CD4-positive, alpha-beta T cell treated with Interleukin-4 for 1 hour (primary cell): ENCODE measurements at places on chromosomes 7 and 10.

- no peak for DNase-seq
Observed at GRCh38 chr10:89659143-89660131, 14.4 kb upstream of the PANK1 start.

GRCh38 chr10:5614155-5614721 is 52.2 kb downstream of the ASB13 start:
- no peak for DNase-seq

DNA sequence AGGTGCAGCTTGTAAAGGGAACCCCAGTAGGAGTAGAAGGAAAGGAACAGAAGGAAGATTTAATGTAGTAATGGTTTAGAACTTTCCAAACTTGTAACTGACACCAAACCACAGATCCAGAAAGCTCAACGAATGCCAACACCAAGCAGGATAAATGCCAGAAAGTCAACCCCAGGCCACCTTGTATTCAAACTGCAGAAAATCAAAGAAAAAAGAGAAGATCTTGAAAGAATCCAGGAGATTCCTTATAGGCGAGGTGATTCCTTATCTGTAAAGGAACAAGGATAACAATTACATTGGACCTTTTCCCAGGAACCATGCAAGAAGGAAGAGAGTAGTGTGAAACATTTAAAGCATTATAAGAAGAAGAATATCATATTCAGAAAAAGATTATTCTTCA is 93.6 kb downstream of the NKX6-2 start:
- DNase-seq: no peak

- DNase-seq: no peak
Observed at GRCh38 chr10:46558122-46558391, 1.6 kb upstream of the GPRIN2 start.

DNA sequence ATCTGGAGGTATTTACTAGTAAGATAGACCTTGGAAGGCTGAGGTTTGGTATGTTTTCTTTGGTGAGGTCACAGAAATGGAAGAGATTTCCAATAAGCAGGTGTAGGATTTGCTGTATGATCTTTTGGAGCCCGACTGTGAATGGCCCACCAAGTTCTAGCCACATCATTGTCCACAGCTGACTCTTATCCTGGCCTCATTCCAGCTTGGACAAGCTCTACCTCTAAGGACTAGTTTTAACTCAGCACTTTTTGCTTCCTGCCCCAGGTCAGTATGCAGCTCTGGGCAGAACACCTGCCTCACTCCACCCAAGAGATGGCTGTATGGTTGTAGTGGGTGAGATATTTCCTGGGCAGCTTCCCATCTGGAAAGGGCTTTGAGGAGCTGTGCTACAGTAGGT is 6.1 kb upstream of the CPA4 start:
- no peak for DNase-seq

DNA sequence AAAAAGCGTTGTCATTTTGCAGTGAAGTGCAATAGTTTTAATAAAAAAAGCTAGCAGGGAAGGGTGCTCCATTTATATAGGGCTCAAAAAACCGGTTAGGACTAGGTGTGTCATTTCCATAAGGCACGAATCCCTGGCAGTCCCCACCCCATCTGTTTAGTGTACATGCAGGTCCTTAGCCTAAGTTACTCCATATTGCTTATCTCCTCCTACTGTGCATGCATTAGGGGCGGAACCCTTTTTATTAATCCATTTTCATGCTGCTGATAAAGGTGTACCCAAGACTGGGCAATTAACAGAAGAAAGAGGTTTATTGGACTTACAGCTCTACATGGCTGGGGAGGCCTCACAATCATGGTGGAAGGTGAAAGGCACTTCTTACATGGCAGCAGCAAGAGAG is 301.4 kb downstream of the ABCA13 start:
- no peak for DNase-seq

DNA sequence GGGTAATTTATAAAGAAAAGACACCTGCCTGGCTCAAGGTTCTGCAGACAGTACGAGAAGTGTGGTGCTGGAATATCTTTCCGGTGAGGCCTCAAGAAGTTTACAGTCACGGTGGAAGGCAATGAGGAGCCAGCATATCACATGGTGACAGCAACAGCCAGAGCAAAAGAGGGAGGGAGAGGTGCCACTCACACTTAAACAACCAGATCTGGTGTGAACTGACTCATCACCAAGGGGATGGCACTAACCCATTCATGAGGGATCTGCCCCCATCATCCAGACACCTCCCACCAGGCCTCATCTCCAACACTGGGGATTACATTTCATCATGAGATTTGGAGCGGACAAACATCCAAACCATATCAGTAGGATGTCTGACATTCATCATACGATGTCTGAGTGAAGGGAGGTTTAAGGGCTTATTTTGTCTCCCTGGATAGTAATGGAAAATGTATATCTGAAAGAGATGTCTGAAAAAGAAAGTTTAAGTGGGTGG is 23.5 kb upstream of the KBTBD2 start:
- no peak for DNase-seq

DNA sequence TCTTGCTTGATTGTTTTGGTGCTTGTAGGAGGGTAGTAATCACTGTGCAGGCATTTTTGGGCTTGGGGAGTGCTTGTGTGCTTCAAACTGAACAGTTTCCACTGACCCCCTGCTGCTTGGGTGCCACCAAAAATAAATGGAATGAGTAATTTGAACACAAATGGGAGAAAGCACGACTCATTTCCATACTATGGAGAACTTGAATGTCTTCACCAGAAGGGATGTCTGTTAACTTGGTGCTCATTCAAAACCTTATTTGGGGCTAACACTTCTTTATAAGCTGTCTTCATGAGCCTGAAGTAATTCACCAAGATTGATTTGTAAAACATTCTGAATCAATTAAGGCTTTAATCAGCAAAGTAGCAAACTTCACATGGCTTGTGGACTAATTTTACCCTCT is 560.3 kb downstream of the SDK1 start:
- no peak for DNase-seq

GRCh38 chr7:128385988-128386925 is 23.5 kb downstream of the IMPDH1 start:
- no peak for DNase-seq

GRCh38 chr10:81315026-81315425 is 560.0 kb upstream of the NRG3 start:
- no peak for DNase-seq
